ENCODE measurements at places on chromosomes 4 and X.

GRCh38 chrX:44157858-44158257, 184.7 kb upstream of the NDP start:
- DNase-seq = no peak

DNA sequence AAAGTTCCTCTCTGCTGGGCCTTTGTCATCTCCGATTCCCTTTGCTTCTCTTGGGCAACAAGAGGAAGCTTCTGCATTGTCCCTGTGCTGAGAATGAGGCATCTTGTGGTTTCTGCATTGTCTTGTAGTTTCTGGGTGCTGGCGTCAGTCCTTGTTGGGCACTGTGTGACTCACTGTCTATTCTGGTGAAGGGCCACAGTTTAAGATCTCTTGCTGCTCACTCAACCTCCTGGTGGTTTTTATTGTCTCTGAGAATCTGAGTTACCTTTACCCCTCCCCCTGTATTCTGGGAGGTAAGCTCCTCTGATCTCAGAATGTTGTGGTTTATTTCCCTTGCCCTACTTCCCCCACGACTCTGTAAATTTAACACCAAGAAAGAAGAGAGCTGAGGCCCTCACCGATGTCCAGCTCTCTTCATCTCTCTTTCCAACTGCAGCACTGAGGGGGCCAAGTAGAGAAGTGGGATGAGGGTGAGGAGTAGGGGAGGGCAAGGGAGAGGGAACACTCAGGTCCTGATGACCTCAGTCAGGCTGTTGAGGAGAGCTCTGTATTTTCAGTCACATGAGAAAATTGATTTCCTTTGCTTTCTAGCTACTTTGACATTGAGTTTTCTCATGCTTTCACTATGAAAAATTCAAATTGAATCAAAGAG, 441.6 kb upstream of the PITX2 start:
- DNase-seq = peak; percentile 83

GRCh38 chr4:185576962-185577950, 41.9 kb upstream of the PDLIM3 start:
- DNase-seq = peak; percentile 35

DNA sequence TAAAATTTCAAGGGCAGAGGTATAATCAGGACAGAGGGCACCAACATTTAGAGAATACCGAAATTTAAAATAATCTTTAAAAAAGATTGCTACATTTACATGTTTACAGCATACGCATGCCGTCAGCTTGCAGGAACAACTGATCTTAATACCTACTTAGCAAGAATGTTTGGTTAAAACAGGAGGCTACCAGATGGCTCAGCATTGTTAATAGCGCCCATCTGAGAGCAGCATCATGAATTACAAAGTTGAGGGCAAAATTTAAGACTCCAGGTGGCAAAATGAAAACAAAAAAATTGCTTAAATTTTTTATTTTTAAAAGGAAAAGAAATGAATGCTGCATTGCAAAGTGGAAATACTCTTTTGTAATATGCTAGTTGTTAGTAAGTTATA, 241.3 kb downstream of the C4orf33 start:
- DNase-seq = no peak

DNA sequence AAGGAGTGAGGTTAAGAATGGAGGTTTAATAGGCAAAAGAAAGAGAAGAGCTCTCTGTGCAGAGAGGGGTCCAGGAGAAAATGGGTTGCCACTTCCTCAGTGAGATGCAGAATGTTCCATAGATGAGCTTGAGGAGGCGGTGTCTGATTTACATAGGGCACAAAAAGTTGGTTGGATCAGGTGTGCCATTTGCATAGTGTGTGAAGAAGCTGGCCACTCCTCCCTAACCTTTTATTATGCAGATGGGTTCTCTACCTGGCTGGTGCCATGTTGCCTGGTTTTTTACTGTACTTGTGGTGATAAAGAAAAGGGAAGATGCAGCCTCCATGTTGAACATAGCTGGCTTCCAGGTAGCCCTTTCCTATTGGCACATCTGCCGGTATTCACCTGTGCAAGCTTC, 27.3 kb downstream of the SUPT20HL1 start:
- no peak for DNase-seq

- DNase-seq = no peak
These were observed 113.4 kb downstream of the PACRGL start for GRCh38 chr4:20813700-20814099.

- DNase-seq = no peak
These were observed 292.7 kb downstream of the GPAT3 start for GRCh38 chr4:83828601-83829000.

DNA sequence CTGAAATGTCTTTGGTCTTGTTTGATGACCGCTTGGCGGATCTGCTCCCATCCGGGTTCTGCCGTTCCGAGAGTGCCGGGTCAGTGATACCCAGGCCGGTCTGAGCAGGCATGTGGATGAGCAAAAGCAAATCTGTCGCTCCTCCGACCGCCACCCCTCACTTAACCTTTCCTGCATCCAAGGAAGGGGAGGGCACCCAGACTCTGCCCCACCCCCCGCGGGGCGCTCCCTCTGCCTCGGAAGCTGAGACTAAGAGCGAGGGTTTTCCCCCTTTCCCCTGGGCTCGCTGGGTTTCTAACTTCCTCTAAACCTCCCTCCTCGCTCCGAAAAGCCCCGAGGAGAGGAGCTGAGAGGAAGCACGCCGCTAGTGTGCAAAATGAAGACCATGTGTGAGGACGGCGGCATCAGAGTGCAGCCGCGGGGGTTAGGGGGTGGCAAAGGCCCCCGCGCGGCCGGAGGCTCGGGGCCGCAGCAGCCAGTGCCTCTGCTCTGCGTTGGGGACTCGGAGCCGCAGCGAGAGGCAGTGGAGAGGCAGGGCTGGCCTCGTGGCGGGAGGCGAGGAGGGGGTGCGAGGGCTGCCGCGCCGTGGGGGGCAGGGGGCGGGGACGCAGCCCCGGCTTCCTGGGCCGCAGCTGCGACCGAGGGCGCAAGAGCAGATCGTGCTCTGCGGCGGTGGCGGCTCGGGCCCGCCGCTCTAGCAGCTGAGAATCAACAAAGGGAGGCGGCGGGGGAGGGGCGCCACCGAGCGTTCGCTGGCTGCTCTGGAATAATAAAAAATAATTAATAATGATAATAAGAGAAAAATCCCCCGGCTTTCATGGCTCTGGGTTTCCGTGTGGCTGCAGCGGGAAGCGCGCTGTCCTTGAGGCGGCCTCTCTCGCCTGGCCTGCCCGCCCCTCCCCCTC, 55.8 kb upstream of the BCOR start:
- DNase-seq = peak; percentile 54

DNA sequence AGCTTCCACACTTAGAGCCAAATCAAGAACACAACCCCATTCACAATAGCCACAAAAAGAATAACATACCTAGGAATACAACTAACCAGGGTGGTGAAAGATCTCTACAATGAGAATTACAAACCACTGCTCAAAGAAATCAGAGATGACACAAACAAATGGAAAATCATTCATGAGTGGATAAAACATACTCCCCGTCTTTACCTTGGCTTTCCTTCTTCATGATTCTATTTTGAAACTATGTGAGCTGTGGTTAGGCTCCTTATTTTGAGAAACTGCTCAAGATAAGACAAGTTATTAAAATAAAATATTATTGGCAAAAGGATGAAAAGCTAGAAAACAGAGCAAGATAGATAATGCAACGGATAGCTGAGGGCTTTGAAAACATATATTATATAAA, 598.1 kb upstream of the FAT1 start:
- no peak for DNase-seq

DNA sequence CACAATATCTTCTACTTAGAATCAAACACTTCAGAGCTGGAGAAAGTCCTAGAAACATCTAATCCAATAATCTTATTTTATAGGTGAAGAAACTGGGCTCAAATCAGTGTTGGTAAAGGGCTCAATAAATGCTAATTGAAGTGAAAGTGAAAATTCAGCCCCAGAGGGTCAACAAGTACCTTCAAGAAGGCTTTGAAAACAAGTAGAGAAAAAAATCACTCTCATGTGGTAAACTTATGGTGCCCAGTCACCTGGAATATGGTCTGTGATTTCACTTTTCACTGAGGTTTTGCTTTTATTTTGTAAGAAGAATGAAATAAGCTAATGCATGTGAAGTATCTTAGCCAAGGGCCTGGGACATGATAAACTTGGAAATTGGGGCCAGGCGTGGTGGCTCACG, 29.1 kb upstream of the EIF4E start:
- no peak for DNase-seq

DNA sequence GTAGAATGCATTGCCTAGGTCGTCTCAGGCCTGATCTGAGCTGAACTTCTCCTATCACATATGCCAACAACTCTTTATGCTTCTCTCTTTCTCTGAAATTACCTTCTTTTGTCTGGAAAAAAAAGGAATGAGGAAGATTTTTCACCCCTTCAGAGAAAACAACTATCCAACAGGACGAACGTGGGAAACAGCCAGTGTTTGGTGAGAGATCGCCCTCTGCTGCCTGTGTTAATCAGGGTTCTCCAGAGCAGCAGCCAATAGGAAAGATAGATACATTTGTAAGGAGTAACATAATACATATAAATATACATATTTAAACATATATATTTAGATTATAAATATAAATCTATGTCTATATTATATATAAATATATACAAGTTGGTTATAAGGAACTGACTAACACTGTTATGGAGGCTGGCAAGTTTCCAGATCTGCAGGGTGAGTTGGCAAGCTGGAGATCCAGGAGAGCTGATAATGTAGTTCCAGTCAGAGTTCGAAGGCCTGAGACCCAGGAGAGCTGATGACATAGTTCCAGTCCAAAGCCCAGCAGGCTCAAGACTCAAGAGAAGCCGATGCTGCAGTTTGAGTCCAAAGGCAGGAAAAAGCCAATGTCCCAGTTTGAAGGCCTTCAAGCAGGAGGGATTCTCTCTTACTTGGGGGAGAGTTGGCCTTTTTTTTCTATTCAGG, 13.3 kb downstream of the CETN2 start:
- peak; percentile 63 for DNase-seq

DNA sequence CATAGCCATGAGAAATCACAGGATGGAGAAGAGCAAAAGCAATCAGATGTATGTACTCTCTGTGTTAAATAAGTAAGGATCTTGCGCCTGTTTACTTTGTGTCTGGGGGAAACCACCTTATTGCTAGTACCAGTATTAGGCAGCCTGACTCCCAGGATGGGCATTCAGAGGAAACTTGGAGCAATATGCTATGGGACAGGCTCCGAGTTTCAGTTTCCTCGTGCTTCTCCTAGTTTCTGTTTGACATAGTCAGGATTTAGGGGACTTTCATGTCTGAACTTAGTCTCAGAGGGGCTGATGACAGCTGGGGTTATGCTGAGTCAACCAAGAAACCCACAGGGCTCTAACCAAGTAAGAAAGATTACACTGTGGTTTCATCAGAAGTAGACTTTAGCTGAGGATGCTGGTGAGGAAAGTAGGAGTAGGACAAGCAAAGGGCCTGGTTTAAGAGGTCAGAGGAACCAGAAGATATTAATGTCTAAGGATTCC, 13.5 kb downstream of the NSUN7 start:
- peak; percentile 93 for DNase-seq

DNA sequence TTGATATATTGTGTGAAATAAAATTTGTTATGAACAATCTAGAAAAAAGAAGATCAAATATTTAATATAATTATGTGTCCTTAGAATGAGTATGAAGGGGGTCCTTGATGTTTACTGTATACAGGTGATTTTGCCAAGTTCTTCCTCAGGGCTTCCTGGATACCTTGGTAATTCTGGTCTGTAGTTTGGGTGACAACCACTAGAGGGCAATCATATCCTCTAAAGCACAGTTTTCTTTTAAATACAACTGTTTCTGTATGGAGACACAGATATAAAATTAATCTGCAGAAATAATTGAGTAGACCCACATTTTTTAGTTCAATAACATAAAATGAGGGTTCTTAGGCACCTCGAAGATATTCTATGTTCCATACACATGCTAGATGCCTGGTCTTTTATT, 157.7 kb downstream of the SPANXN1 start:
- peak; percentile 57 for DNase-seq

DNA sequence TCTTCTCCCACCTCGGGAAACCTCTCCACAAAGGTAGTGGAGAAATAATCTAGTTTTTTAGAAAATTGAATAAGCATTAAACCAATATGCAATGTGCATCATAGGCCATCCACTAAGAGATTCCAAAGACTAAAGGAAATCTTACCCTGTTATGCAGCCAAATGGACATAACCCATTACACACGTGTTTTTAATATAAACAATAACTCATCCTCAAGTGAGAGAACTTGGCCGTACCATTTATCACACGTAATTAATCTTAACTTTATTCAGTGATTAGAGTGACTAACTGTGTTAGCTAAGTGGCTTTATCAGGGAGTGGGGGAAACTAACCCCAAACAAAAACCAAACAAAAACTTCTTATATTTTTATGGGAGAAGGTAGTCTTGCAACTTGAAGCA, 57.8 kb downstream of the AFM start:
- DNase-seq = no peak

GRCh38 chr4:81084029-81084428, 53.5 kb downstream of the BMP3 start:
- DNase-seq = no peak

GRCh38 chrX:117607561-117607960, 509.0 kb downstream of the KLHL13 start:
- DNase-seq = no peak

GRCh38 chr4:115770046-115770543, 656.7 kb upstream of the NDST4 start:
- no peak for DNase-seq

- peak; percentile 27 for DNase-seq
These were observed 62.5 kb downstream of the BANK1 start for GRCh38 chr4:101853028-101853427.

- no peak for DNase-seq
These were observed 10.9 kb upstream of the PCDH18 start for GRCh38 chr4:137543198-137543597.

GRCh38 chr4:80655662-80656061, 320.1 kb downstream of the CFAP299 start:
- DNase-seq = no peak

DNA sequence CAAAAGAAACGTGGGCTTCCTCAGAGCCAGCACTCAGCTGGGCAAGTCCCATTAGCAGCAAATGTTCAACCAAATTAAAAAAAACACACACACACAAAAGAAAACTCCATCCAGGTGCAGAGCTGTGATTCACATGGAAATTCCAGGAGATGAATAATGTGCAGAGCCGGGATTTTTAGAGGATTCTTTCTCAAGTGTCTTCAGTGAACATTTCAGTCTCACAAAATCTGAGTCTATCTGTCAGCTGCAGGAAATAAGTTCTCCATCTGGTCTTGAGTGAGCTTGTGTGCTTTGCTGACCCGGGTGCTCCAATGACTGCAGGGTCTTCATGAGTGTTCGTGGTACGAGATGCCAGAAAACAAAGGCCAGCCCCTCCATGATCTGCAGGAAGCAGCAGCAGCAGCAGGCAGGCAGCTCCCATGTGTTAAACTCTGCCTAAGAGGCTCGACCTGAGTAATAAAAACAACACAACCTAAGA, 44.3 kb downstream of the RASGEF1B start:
- DNase-seq = no peak
